AG04449 (cell line): ENCODE measurements at places on chromosomes 5 and 9.

DNA sequence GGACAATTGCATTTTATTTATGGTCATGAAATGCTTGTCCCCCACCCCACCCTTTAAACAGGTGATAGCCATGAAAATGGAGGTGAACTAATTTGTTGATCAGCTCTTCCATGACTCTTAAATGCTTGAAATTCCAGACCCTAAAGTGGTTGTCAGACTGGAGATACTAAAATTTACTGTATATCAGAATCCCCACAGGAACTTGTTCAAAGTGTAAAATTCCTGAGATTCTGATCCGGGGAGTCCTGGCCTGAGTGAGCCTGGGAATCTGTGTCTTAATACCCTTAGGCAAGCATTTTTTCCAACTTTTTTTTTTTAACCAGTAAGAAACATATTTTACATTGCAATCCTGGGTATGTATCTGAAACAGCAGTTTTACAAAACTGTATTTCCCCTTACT, 4.7 kb downstream of the SKP2 start:
- DNase-seq = peak; percentile 77

- DNase-seq = no peak
Measured at GRCh38 chr5:135823881-135824280, 10.6 kb upstream of the SLC25A48 start.

DNA sequence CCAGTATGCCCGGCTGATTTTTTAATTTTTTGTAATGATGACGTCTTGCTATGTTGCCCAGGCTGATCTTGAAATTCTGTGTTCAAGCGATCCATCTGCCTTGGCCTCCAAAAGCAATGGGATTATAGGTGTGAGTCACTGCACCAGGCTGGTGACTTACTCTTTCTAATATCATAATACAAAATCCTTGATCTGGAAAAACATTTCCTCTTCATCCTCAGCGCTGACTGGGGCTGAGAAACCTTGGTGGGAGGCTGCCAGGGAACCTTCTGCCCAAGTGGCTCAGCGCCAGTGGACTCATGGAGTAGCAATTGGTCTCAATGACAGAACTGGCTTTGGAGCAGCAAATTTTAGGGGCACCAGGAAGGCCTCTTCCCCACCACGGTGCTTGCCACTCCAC, 17.5 kb upstream of the SEMA4D start:
- no peak for DNase-seq

GRCh38 chr5:35264509-35264908, 34.2 kb upstream of the PRLR start:
- DNase-seq = no peak

GRCh38 chr9:108671176-108671575, 184.6 kb downstream of the ACTL7B start:
- no peak for DNase-seq

- no peak for DNase-seq
Measured at GRCh38 chr5:152335461-152335860, 69.6 kb downstream of the NMUR2 start.

GRCh38 chr5:103523319-103523718, 39.3 kb downstream of the NUDT12 start:
- DNase-seq = no peak

GRCh38 chr9:71896761-71897160, 14.2 kb downstream of the ABHD17B start:
- DNase-seq = no peak

GRCh38 chr5:91048073-91048472, 335.0 kb downstream of the ARRDC3 start:
- DNase-seq = no peak

GRCh38 chr5:55480781-55481180, 54.0 kb downstream of the PLPP1 start:
- no peak for DNase-seq

DNA sequence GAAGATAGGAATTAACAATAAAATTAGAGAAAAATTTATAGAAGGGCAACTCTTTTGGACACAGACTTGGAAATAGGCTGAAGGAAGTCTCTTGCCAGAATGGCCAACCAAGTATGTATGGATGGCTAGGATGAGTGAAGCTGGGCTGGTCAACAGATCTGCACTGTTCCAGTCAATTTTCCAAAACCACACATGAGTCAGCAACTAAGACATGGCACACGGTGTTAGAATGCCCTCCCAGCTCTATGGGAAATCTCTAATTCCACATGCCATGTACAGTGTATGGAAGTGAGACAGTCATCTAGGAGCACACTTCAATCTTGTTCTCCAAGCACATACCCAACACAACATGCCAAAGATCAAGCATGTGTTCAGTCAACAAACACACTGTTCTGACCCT, 129.6 kb downstream of the GLIS3 start:
- DNase-seq = no peak

- DNase-seq = no peak
Measured at GRCh38 chr5:147169399-147169798, 65.4 kb upstream of the STK32A start.

DNA sequence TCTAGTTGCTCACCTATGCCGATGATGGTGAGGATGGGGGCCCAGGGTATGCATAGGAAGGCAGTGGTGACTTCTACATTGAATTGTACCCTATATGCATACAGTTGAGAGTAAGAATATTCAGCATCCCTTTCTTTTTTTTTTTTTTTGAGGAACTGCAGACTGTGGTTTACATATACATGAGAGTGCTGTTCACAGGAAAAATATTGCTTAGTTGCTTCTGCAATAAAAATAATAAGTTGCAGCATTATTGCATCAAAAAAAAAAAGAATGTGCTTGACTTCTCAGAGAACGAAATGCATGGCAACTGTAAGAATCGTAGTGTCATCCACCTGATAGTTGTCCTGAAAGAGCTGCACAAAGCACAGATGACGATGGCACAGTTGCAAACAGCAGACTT, 52.8 kb downstream of the PTCD2 start:
- no peak for DNase-seq
